ENCODE measurements at places on chromosomes 3 and 15.

- DNase-seq = no peak
Measured at GRCh38 chr3:52793702-52794611, 639 bp upstream of the ITIH3 start.

- DNase-seq = peak; percentile 18
Measured at GRCh38 chr15:40238532-40239403, at the start of gene PAK6. PAK6 (plus strand) TSS chr15:40239063; CDS start chr15:40264786, 25,723 bp downstream.

GRCh38 chr3:170159459-170159858 is 22.1 kb downstream of the PHC3 start:
- no peak for DNase-seq

DNA sequence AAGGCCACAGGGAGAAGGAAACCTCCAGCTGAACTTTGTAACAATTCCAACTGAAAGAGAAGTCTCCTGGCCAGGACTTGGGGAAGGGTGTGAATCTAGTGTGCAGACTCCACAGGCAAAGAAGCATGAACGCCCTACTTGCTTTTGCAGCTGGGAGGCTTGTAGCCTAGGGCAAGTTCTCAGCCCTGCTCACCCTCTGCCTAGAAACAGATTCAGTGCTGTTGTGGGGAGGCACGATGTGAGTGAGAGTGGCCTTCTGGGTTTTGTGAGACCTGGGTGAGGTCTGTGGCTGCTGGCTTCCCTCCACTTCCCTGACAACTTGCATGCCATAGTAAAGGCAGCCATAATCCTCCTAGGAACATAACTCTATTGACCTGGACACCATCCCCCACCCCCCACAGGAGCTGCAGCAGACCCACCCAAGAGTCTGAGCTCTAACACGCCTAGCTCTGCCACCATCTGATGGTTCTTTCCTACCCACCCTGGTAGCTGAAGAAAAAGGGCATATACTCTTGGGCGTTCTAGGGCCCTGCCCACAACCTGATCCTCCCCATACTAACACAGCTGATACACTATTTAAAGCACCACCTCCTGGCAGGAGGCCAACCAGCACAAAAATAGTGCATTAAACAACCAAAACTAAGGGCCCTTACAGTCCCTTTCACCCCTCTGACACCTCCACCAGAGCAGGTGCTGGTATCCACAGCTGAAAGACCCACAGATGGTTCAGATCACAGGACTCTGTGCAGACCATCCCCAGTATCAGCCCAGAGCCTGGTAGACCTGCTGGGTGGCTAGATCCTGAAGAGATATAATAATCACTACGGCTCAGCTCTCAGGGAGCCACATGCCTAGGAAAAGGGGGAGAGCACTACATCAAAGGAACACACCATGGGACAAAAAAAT is 426.5 kb downstream of the IGSF11 start:
- DNase-seq = no peak

DNA sequence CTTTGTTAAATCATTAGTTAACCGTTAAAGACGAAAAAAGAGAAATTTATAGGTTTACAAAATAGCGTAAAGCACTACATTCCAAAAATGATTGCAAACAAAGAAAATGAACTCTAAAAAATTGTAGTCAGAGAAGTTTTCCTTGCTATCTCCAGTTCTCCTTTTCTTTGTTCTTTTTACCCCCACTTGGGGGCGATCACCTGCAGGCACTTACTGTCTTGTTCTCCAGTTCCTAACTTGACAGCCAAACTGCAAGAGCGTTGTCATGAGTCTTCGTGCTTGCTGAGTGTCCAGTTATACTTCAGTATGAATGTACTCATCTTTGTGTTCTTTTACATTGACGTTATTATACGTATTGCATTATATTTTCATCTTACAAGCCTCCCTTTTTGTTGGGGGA is 54.5 kb downstream of the CHD2 start:
- peak; percentile 1 for DNase-seq

DNA sequence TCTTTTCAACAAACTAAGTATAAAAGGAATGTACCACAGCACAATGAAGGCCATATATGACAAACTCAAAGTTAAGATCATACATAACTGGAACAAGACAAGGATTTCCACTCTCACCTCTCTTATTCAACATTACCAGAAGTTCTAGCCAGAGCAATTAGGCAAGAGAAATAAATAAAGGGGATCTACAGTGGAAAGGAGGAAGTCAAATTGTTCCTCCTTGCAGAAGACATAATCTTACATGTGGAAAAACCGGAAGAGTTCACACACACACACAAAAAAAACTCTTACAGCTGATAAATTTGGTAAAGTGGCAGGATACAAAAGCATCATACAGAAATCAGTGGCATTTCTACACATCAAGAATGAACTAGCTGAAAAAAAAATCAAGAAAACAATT is 277.9 kb downstream of the MCTP2 start:
- DNase-seq = no peak

DNA sequence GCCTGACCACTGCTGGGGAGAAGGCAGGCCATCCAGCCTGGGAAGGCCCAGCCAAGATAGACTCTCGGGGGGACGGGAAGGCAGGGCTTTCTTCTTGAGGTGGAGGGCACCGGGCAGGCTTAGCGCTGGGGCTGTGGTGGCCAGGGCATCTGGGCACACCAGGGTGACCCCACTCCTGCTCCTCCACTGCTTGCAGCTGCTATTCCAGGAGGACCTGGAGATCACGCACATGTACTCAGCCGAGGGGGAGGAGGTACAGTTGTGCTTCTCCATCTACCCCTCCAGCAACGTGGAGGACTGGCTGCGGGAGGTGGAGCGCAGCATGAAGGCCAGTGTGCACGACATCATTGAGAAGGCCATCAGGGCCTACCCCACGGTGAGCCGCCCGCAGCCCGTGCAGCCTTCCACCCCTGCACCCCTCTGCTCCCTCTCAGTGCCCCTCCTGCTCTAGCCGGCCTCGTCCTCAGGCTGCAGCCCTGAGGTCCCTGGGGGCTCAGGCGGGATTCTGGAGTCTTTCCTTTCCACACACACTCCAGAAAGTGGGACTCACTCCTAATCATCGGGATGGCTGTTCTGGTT is 42.3 kb downstream of the DNAH1 start:
- DNase-seq = no peak

- DNase-seq = no peak
Measured at GRCh38 chr3:113141543-113141942, 69.8 kb upstream of the BOC start.

DNA sequence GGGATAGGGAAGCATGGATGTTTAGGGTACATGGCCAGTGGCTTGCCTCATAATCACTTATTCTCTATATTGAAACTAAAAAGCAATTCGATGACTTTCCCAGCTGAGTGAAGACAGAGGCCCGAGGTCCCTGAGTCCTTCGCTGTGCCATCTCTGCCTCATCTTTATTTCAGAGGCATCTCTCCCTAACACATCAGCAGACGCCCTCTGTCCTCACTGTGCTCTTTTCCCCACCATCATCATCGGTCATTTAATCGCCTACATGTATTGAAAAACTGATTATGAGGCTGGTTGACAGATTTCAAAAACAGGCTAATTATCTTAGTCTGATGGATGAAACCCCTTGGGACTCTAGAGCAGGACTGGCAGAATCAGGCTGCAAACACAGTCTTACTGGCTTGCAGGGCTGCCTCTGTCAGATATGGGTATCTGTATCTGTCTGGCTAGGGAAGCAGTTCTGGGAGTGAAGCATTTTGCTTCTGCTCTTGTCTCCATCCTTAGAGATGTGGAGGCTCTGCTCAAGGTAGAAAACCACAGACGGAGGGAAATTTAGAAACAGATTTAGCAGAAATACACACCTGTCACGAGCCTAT is 291.0 kb upstream of the CHRM5 start:
- DNase-seq = no peak

DNA sequence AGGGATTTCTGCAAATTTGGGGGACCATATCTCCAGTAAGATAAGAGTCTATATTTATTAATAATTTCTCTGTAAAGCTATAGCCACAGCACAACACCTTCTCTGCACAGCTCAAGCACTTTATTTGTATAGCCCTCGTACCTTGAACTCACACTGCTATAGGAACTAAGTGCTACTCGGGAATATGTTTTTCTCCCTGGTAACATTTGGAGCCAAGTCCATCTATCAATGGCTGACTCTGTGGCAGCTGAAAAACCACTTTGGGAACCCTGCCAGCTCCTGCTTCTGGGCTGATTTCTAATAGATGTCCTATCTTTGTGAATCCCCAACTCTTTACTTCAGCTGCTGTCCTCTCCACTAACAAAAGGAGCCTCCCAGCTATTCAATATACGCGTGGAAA is 298.5 kb downstream of the GBE1 start:
- DNase-seq = no peak

DNA sequence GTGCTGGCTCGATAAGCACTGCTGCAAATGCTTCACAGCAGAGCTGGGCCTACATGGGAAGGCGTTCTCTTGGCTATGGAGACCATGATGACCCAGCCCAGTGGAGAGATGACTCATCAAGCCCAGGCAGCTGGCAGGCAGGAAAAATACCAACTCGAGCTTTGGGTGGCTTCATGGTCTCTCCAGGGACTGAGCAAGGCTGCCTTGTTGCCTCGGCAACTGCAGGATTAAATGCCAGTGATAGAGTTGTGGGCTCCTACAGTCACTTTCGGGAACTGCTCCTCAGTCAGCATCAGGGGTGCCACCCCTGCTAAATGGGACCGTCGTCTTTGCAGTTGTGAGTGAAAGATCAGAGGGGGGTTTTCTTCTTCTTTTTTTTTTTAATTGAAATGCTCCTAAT is 54.6 kb upstream of the MYZAP start:
- no peak for DNase-seq

DNA sequence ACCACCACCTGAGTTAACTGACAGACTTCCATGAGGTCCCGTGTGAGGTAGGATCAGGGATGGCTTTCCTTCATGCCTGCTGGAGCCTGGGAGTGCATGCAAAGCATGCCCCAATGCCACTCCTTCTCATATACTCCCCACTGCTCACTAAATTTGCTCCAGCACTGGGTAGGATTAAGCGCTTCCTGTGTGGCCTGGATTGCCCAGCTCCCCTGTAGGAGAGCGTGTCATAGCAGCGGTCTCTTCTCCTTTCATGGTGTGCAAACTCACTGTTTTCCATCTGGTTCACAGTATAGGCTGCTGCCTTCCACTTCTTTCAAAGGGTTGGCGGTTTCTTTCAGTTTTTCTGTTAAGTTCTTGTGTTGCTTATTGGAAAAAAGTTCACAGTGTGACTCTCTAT is 34.1 kb upstream of the ABI3BP start:
- DNase-seq = no peak

- DNase-seq = no peak
Measured at GRCh38 chr15:67043939-67044771, 21.2 kb upstream of the SMAD3 start.

GRCh38 chr3:74582982-74583381 is 31.5 kb downstream of the CNTN3 start:
- no peak for DNase-seq

DNA sequence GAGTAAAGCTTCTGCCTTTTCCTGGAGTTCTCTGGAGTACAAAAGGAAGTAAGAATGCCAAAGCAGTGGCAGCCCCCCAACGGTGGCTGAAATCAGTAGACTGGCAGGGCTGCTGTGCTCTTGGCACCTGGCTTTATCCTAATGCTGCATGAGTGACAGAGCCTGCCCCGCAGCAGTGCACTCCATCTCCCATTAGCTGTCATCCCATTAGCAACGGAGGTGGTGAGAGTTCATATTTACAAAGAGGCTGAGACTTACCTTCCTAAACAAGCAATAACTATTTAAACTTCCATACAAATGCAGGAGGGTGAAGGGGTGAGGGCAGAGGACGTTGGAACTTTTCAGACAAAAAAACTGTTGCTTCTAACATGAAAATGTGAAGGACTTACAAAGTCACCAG is 51.9 kb downstream of the SERPINI1 start:
- DNase-seq = no peak

DNA sequence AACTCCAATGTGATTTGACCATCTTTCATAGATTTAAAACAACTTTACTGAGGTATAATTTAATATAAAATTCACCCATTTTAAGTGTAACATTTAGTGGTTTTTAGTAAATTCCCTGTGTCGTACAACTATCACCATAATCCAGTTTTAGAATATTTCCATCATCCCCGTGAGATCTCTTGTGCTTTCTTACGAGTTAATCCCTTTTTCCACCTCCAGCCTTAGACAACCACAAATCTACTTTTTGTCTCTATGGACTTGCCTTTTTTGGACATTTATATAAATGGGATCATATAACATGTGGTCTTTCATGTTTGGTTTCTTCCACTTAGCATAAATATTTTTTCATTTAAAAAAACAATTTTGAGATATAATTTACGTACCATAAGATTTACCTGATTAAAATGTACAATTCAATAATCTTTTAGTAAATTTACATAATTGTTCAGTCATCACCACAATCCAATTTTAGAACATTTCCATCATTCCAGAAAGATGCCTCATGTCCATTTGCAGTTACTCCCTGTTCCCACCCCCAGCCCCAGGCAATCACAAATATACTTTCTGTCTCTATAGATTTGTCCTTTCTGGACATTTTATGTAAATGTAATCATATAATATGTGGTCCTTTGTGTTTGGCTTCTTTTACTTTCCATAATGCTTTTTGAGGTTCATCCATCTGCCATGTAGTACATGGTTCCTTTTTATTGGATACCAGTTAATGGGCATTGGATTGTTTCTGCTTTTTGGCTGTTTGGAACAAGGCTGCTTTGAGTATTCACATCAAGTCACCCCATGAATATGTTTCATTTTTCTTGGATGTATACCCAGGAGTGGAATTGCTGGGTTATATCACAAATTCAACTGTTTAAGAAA is 3.1 kb downstream of the OXSR1 start:
- no peak for DNase-seq

- no peak for DNase-seq
Measured at GRCh38 chr3:131323014-131323413, 58.6 kb upstream of the NUDT16 start.

GRCh38 chr15:78034495-78035191 is 42.9 kb downstream of the TBC1D2B start:
- DNase-seq = peak; percentile 75

- DNase-seq = no peak
Measured at GRCh38 chr3:10173926-10174435, 9.3 kb downstream of the IRAK2 start.

- no peak for DNase-seq
Measured at GRCh38 chr3:14454639-14455310, 52.4 kb downstream of the SLC6A6 start.

GRCh38 chr15:51837792-51838251 is 8.4 kb downstream of the TMOD3 start:
- DNase-seq = no peak

GRCh38 chr15:82751308-82751707 is 41.6 kb upstream of the AP3B2 start:
- DNase-seq = no peak

- no peak for DNase-seq
Measured at GRCh38 chr3:181488536-181488935, 223.2 kb upstream of the SOX2 start.

DNA sequence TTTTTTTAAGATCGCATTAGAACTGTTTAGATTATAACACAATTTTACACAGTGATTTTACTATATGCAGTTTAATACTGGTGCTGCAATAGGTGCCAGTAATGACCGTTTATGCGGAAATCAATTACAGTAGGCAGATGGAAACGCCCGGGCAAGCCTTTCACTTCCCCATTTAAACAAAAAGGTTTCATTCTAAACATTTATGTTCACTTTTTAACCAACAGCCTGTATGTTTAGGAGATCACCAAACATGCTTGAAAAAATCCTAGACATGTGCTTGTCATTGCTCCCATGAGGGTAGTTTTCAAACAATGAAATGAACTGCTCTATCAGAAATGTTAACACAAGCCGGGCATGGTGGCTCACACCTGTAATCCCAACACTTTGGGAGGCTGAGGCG is 2.7 kb downstream of the BNIP2 start:
- no peak for DNase-seq

GRCh38 chr3:3675801-3676200 is 123.4 kb upstream of the LRRN1 start:
- no peak for DNase-seq

- DNase-seq = no peak
Measured at GRCh38 chr15:48084759-48085590, 35.8 kb upstream of the SLC24A5 start.

All from activated CD4-positive, alpha-beta T cell treated with anti-CD3 and anti-CD28 coated beads, Interleukin-2, amount 50 U/mL, for 4 hours (primary cell).